ENCODE measurements at places on chromosomes 7 and 10.
A peak's percentile ranks its signal among the peaks of the same experiment; 100 is the strongest.

DNA sequence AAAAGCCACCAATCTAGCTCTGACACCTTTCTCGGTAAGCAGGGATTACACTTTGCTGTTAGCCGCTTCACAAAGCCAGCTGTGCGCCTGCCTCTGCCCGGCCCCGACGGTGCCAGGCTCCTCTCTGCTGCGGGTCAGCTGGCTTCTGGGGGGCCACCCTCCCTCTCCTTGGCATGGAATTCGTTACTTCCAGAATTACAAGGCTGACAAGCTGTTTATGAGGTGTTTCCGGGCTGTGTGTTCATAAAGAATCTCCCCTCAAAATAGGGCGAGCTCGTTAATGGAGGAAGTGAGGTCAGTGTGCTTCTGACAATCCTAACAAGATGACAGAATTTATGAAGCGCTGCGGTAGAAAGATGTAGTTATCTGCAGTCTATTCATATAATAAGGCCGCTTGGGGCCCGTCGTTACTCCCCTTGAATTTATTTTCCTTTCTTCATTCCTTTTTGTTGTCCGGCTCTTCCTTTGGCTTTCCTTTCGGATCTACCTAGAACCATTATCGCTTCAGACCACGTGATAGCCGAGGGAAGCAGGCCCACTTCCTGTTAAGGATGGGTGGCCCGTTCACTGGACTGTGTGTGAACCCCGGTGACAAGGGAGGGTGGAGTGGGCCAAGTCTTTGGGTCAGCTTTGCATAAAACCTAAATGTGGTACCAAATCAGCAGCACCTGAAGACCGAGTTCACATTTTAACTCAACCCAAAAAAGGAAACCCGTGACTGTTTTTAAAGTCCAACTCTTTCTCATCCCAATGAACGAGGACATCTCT lies 273.0 kb upstream of the YAE1 start:
- no peak for DNase-seq

DNA sequence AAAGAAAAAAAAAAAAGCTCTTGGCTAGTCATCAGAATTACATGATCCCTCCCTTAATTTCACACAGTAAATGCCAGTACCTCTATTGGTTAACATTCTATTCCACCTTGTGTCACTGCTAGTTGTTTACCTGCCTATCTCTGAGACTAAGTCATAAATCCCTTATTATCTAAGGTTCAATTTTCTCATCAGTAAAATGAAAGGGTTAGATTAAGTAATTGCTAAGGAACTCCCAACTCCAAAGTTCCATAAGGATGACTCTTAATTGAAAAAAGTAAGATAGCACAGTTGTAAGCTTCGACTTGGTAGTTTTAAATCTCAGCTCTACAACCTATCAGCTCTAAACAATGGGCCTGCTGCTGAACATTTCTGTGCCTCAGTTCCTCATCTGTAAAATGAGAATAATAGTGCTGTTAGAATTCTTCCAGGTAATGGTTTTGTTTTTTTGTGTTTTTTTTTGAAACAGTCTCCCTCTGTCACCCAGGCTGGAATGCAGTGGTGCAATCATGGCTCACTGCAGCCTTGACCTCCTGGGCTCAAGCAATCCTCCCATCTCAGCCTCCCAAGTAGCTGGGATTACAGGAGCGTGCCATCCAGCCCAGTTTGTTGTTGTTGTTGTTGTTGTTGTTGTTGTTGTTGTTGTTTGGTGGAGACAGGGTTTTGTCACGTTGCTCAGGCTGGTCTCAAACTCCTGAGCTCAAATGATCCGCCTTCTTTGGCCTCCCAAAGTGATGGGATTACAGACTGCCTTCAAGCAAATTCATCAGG lies 35.6 kb downstream of the SRPK2 start:
- DNase-seq = no peak

DNA sequence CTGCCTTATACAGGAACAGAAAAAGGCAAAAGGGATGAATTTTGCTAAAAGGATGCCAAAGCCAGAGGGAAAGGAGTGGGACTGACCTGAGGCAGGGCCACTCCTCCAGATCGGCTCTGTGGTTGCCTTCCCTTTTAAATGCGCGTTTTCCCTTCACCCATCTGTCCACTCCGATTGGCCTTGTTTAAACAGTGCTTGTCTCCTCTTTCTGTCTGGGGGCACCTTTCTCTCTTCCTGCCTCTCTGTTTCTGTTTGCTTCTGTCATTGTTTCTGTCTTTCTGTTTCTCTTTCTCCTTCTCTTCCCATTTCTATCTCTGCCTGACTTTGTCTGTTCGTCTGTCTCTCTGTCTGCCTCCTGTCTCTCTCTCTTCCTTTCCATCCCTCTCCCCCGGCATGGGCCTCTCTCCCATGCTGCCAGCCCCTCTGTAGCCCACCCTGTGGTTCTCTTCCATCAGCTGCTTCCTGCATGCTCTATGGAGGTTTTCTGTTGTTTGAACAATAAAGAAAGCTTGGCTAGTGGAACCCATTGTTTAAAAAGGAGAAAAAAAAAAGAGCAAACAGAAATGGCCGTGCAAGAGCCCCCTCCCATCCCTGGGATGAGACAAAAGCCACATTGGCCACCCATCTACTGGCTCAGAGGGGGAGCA lies 29.5 kb upstream of the HSPB1 start:
- no peak for DNase-seq

GRCh38 chr7:38169847-38170246 lies 8.2 kb upstream of the STARD3NL start:
- peak; percentile 45 for DNase-seq

GRCh38 chr7:28166982-28167715 lies 13.4 kb downstream of the JAZF1 start:
- DNase-seq = no peak

DNA sequence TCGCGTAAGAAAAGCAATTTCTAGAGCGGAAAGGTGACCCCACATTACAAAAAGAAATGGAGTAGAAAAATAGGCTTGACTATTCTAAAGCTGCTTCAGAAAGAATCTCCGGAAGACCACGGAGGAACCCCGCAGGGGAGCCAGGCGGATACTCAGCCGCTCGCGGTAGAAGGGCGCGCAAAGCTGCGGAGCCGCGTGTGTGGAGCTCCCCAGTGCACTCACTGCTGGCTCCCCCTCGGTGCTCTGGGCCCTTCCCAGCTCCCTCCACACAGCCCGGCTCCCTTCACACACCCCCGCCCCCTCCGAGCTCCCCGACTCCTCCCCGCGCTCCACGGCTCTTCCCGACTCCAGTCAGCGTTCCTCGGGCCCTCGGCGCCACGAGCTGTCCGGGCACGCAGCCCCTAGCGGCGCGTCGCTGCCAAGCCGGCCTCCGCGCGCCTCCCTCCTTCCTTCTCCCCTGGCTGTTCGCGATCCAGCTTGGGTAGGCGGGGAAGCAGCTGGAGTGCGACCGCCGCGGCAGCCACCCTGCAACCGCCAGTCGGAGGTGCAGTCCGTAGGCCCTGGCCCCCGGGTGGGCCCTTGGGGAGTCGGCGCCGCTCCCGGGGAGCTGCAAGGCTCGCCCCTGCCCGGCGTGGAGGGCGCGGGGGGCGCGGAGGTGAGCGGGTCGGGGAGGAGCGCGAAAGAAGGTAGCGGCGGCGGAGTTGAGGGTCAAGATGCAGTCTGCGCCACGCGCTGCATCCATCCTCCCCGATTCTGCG lies at the start of gene STEAP2:
Gene STEAP2, plus strand, starts transcription at position 350 of the 758 bp plus-strand sequence. CDS start 13,343 bp downstream, outside the sequence.
- DNase-seq = peak; percentile 69

GRCh38 chr7:2120841-2121830 lies 111.6 kb downstream of the MAD1L1 start:
- DNase-seq = no peak

DNA sequence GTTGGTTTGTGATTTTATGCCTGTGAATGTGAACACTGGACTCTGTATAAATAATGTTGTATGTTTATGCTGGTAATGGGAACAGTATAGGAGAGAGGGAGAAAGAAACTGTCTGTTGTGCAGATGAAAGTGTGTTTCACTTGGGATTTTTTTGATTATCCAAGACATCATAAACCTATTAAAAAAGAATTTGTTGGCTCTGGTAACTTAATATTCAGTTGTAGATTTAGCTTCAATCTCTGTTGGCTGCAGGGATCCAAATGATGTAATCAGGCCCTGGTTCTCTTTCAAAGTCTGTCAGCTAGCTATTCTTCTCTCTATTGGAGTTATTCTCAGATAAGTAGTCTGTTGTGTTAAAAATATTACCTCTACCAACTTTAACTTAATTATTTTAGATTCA lies 168.8 kb upstream of the RHOBTB1 start:
- DNase-seq = no peak

- no peak for DNase-seq
Measured at GRCh38 chr7:154916856-154917807, 85.8 kb downstream of the PAXIP1 start.

DNA sequence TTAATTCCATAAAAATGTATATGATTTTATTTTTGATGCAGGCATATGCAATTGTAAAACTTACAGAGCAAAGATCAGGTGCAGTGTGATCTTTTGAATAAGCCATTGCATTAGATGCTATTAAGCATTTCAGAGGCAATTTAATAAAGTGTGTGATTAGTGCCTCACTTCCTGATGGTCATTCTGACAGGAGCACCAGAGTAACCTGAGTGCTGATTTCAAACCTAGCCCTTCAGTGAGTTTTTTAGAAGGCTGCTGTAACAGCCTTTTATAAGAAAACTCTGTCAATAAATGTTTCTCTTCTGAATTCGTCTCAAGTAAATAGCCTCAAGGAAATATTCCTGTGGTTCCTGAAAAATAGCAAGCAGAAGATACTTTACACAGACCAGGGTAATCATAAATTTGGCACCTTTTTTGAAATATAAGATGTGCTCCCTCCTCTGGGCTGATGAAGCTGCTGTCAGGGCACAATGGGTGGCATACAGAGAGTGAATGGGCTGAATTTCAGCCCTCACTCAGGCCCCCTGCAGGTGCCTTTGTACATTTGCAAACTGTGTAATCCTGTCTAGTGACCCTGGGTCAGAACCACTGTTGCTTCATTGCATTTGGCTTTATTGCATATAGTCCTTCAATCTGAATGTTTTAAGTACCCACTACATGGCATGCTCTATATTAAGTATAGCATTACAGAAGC lies 193.7 kb upstream of the CSTF2T start:
- DNase-seq = no peak

DNA sequence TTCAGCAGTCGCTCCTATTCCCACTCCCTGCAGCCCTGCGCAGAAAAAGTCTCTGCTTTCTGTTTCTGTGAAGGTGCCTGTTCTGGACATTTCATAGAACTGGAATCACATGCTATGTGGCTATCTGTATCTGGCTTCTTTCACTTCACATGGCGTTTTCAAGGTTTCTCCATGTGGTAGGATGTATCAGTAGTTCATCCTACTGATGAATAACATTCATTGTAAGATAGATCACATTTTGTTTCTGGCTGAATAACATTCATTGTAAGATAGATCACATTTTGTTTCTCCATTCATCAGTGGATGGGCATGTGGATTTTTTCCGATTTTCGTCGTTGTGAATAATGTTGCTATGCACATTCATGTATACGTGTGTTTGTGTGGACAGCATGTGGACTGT lies 44.5 kb downstream of the HSPA12A start:
- no peak for DNase-seq

DNA sequence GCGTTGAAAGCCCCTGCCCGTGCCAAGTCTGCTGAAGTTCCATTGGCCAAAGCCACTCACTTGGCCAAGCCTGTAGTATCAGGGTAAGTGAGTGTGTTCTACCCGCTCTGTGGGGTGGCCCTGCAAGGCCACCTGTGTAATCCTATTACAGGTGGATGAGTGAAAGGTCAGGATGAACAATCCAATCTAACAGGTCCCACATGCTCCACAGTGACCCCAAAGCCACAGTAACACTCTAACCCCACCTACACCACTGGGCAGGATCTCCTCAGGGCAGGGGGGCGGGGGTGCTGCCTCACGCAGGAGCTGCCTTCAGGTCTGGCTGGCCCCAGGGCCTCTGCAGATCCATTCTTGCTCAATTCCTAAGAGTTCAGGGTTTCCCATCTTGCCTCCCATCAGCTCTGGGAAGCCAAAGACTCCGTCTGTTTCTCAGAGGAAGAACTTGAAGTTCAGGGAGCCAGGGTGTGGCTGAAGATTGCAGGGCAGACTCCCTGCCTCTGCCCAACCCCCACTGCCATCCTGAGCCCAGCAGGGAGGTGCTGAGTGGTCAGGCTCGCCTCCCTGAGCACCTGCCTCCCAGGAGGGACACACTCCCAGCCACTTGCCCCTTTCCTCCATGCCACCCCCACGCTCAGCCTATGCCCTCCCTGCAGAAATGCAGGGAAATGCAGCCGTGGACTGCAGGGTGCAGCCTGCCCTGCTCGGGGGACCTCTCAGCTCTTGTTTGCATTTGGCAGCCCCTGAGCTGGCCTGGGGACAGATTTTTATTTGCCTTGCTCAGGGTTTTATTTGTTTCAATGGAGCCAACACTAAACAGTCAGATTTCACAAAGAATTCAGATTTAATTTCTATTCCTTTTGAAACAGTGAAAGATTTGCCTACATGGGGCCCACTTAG lies 9.8 kb upstream of the COMTD1 start:
- DNase-seq = no peak

DNA sequence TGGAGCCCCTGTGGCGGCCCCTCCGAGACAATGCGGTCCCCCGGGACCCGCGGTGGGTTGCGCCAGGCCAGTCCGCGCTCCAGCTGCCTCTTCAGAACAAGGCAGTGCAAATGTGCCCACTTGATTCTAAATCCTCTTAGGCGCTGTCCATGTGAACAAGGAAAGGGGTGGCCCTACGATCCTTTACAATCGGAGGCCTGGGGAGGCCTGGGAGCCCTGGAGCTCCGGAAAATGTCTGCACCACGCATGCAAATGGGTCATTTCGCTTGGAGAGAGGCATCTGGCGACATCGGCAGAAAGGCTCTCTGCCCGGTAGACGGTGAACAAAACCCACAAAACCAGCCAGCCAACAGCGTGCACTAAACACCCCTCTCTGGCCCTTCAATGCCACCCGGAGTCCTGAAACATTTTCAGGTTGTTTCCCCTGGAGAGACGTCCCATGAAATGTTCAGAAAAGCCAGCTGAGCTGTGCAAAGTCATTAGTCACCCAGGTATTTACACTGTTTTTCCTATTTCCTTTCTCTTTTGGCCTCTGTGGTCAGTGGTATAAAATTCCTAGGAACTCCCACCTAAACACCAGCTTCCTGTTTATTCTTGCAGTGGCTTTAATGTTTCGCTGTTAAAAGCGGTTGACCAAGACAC lies 102.8 kb upstream of the ZNF438 start:
- DNase-seq = peak; percentile 81

DNA sequence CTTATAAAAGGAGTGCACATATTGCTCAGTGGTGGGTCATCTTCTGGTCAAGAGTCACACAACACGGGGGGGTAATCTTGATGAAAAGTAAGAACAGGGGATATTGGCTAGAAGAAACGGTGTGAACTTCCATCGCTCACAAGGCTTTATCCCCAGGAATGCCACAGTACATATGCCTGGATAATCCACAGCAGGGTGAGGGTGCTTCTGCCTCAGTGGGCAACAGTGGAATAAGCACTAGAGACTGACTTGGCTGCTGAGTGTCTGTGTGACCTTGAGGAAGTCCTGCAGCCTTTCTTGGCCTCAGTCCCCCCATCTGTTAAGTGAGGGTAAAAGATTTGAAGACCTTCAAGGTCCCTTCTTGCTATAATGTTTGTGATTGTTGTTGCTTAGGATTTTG lies 44.9 kb upstream of the SHH start:
- no peak for DNase-seq

DNA sequence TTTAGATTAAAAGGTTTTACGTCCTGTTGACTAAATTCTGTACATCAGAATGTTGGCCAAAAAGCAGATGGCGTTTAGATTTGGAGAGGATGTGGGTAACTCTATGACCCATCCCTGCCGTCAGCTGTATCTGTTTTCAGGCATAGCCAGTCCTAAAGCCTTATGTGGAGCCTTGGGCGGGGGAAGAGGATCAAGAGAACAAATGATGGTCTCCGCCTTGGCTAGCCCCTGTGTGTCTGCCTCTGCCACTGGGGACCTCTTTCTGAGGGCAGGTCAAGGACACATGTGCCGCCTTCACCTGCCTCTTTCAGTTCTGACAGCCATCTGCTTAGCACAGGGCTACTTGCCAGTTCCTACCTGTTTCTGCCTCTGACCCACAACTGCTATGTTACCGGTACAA lies 24.1 kb downstream of the PDSS1 start:
- no peak for DNase-seq
